CD4-positive, alpha-beta T cell treated with Interleukin-6 at 100 ng/mL for 8 hours (primary cell): ENCODE measurements at places on chromosomes 6 and 20.

- DNase-seq = no peak
These were observed 555.5 kb upstream of the JARID2 start for GRCh38 chr6:14690120-14691056.

DNA sequence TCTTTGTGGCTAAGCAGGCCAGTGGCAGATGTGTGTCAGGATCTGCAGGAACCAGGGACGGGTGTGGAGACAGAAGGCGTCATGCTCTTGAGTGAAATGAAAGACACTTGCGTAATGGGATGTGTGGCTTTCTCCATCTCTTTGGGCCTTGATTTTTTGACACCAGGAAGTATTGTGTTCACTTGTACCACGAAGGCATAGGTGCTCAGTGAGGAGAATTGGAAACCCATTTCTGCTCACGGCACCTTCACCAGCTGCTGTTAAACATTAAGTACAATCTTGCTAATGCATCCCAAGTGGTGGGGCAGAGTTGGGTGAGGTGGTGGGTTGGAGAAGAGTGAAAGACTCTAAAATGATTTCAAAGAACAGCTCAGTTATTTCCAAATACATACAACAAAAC is 30.0 kb downstream of the GJA10 start:
- DNase-seq = no peak

DNA sequence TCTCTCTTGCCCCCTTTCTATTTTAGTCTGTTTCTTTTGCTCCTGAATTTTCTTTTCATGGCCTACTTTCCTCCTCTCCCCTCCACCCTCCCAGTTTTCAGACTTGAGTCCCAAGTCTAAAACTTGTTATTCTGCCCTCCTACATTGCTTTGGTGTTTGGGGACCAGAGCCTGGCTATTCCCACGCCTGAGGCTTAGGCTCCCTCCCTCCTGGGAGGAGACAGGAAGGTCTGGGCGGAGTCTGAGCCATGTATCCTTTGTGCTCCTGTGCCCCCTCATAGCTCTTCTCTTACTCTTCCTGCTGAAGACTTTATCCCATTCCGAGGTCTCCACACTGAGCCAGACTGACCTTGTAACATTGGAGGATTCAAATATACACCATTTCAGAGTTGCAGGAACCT is 69.5 kb downstream of the DAAM2 start:
- no peak for DNase-seq

- DNase-seq = no peak
These were observed 72.8 kb upstream of the CDYL start for GRCh38 chr6:4703382-4703781.

- no peak for DNase-seq
These were observed 4.6 kb downstream of the PPP1R3G start for GRCh38 chr6:5089481-5090438.

DNA sequence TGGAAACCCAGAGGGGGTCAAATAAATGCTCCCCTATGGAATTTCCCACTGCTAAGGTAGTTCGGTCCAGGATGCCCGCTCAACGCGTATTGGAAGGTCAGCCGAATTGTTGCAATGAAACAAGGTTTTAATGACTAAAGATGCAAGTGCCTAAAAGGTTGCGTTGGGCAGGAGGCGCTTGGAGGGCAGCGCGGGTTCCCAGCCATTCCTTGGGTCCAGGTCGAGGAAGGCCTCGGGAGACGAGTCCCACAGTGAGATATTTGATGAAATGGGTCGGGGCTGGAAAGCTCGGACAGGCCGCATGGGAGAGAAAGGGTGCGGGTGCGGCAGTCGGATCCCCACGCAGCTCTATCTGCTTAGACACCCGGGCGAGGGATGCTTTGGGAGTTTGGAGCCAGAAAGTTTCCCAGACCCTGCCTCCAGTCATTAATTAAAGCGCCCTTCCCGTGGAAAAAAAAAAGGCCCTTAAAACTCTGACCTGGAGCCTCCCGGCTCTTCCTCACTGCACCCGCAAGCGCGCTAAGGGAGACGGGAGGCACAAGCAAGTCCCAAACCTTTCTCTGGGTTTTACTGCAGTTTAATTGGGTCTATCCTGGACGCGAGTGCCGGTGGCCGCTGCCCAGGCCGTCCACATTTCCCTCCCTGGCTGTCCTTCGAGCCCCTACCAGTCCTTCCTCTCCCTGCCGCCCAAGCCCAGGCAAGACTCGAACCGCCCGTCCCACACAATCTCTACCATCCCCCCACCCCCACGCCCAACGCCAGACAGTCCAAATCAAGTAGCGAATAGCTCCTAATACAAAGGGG is 24.2 kb downstream of the TFAP2A start:
- DNase-seq = no peak

DNA sequence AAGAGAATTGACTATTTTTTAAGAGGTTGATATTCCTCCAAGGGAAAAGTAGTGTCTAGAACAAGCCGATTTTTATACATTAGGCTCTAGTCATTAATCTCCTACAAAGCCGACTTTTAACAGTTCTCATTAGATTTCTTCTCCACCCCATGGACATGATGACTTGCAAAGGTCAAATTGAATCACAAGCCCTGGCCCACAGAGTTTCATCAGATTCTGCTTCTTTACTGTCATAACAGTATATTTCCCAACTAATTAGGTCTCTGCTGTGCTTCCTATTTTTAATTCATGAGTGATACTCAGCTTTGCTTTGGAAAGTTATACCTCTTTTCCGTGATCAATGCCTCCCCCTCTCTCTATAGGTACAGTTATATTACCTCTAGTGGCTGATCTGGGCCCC is 90.6 kb upstream of the ADGRB3 start:
- no peak for DNase-seq

GRCh38 chr20:35716330-35716729 is 17.1 kb downstream of the ROMO1 start:
- no peak for DNase-seq

GRCh38 chr20:49400410-49400809 is 82.1 kb downstream of the KCNB1 start:
- no peak for DNase-seq

- no peak for DNase-seq
These were observed 174.1 kb downstream of the ADAT2 start for GRCh38 chr6:143276436-143276835.

DNA sequence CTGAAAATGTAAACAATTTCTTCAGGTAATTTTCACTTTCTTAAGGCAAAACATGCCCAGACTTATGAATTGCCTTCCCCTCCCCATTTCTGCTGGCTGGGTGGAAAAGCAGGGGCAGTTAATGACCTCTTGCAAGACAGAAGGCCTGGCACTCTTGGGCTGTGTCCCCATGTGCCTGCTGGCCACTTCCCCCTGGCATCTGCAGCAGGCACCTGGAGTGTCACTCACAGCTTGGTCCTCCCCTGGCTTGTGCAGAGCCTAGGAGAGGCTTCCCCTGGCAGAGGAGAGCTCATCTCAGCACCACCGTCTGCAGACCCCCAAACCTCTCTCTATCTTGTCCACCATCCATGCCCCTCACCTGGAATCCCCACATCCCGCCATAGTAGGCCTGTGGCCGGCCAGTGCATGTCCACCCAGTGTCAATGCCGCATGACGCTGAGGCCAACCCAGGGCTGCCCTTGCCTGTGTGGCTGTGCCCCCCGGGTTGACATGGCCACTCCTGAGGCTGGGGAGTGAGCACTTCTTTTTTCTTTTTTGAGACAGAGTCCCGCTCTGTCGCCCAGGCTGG is 83.5 kb upstream of the SLC22A23 start:
- no peak for DNase-seq

- DNase-seq = no peak
These were observed 297.2 kb upstream of the JARID2 start for GRCh38 chr6:14948586-14949245.

- DNase-seq = no peak
These were observed 132.2 kb downstream of the DHX35 start for GRCh38 chr20:39094391-39094790.

GRCh38 chr20:11117808-11118528 is 444.2 kb upstream of the JAG1 start:
- no peak for DNase-seq

DNA sequence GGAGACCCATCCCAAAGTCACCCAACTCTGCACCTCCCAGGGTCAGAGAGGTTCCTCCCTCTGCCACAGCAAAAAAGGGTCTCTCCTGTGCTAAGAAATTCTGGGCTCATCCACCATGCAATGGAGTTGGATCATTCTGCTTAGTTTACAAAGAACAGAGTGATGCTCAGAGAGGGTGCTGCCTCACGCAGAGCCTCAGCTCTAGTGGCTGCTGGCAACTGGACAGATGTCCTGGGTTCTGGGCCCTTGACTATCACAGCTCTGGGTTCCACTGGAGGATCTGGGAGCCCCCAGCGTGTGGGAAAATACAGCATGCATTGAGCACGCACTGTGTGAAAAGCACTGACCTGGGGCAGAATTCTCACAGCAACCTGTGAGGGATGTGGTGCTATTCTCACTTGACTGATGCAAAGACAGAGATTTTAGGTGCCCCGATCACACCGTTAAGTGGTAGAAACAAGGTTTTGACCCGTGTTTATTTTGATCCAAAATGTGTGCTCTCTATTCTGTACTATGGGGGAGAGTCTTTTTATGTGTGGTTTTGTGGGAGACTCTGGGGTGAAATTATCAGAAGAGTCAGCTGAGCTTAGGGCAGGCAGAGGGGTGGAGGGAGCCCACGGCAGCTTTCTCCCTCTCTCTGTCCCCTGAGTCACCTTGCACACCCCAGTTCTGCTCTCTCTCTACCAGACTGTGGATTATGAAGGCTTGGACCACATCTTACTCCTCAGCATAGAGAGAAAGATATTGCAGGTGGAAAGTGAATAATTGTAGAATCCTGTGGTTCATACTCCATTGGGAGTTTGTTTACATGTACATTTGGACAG is 19.9 kb downstream of the TREML4 start:
- DNase-seq = no peak

GRCh38 chr6:159880412-159880975 is 10.3 kb upstream of the MAS1 start:
- DNase-seq = no peak

DNA sequence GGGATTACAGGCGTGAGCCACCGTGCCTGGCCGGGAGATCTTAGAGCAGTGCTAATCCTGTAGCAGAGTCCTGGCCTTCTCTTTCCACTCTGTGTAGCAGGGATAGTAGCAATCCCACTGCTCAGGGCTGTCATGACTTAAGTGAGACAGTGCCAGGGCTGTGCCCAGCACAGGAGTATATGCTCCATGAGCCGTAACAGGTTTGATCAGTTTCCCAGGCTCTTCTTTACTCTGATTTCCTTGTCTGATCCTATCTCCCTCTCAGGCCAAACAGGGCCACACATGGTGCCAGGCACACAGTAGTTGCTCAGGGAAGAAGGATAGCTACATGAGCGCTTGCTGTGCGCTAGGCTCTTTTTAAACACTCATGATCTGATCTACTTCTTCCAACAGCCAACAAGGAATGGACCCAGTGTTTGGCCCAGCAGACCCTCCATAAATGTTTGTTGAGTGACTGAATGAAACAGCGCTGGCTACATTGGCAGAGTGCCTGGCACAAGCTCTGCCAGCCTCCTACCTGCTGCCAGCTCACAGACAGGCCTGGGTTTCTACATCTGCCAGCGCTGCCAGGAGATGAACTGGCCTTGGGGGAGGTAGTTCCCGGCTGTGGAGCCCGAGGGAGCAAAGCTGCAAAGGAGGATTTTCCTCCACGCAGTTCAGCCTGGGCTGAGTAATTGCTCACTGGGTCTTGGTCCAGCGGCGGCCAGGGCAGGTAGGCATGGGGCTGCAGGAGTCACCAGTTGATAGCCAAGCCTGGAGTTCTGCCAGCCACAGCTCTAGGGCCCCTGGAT is 36.9 kb downstream of the SNAI1 start:
- DNase-seq = no peak

- DNase-seq = no peak
These were observed 207.9 kb downstream of the SAMD5 start for GRCh38 chr6:147716434-147716833.

DNA sequence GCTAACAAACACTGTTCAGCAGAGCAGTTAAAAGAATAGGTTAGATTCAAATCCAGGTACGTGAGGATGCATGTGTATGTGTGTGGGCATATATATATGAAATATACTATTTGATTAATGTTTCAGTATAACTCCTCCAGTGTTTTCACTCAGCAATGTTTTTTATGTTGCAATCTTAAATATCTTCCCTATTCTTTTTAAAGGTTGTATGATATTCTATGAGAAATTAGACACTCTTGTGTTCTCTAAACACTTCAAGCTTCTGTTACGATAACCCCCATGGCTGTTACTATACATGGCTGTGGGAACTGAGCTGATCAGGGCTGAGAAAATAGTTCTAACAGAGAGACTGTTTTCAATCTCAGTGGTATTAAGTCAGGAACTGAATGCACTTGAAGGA is 421.0 kb downstream of the CBLN4 start:
- DNase-seq = no peak

DNA sequence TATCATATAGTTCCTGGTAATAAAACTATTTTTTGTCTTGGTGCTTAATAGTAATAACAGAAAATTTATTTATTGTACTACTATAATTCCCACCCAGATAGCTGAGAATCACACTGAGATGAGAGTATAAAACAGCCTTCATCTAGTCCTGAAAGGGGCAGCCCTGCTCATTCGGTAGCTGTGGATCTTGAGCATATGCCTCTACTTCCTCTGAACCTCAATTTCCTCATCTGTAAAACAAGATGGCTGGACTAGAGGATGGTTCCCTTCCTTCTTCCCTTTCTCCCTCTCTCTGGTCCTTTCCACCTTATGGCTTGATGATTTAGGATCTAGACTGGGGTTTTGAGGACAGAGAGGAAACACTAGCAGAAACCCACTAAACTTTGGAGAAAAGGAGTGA is 15.0 kb downstream of the FKBP5 start:
- no peak for DNase-seq

- DNase-seq = peak; percentile 32
These were observed at the start of gene C6orf62 for GRCh38 chr6:24719125-24719971. Gene C6orf62 (minus strand): TSS chr6:24719154. CDS start chr6:24718668, 486 bp downstream.

DNA sequence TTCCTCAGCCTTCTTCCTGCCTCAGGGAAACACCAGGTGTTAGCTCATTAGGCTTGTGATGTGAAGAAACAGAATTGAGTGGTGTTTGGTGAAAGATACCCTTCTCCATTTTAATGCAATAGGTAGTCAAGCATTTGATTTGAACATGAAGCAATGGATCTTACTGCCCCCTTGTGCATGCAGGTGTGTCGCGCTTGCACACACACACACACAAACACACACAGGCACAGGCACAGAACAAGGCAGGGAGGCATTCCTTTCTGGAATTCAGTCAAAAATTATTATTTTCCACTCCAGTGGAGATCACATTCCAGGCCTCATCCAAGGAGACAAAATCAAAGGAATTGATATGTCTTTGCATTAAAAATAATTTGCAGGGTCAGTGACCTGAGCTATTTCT is 667.0 kb upstream of the MARCKS start:
- DNase-seq = no peak

DNA sequence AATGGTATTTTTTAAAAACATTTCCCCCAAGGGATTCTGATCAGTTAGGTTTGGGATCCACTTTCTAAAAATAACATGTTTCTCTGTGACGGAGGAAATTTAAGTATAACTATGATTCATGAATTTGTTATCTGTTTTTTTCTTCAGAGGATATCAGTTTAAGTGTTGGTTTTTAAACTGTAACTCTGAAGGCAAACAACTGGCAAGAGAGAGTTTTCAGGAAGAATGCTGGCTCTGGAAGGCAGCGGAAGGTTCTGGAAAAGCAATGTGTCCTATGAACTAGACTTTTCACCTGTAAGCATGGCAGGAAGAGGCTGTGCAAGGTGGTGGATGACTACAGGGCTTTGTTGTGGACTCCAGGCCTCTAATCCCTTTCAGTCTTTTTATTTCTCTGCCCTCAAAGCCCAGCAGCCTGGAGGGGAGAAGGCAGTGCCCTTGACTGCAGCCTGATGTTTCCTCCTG is 153.1 kb downstream of the GMPR start:
- no peak for DNase-seq

GRCh38 chr20:62402456-62403150 is 4.5 kb downstream of the CABLES2 start:
- no peak for DNase-seq
